ENCODE measurements at places on chromosomes 3 and 15.

- DNase-seq: no peak
Observed at GRCh38 chr15:70102827-70103226, 5.1 kb upstream of the TLE3 start.

GRCh38 chr3:131620977-131621376 is 118.2 kb upstream of the MRPL3 start:
- DNase-seq: no peak

GRCh38 chr15:75171408-75171807 is 30.3 kb upstream of the C15orf39 start:
- DNase-seq: no peak

GRCh38 chr3:173275740-173276139 is 121.8 kb upstream of the NLGN1 start:
- no peak for DNase-seq

DNA sequence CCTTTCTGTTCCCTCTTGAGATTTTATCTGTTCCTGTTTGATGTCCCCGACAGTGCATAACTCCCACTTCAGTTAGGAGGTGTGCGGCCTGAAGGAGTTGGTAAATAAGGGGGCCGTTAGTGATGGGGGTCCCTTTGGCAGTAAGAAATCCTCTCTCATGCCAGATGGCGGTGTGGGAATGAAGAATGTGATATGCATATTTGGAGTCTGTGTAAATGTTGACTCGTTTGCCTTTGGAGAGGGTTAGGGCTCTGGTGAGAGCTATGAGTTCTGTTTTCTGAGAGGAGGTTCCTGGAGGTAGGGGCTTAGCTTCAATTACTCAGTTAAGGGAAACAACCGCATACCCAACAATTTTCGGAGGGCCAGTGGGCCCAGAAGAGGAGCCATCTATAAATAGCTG is 38.8 kb upstream of the RNF7 start:
- no peak for DNase-seq

DNA sequence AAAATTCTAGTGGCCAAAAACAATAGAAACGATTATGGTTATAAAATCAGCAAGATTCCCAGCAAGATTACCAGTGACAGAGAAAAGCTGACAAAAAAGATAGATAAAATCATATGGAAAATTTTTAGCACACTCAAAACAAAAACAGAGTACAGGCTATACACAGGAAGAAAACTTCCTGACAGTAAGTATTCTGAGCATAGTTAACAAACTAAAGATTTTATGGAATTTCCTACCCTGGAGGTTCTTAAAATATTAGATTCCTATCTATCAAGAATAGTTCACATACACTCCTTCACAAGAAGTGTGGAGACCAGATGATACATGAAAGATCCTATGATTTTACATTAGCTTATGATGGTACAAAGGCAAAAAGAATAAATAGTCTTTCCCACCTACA is 50.8 kb downstream of the ZNF148 start:
- no peak for DNase-seq

GRCh38 chr15:75177360-75178071 is 24.2 kb upstream of the C15orf39 start:
- DNase-seq: no peak

- no peak for DNase-seq
Observed at GRCh38 chr3:141680620-141681389, 57.3 kb upstream of the RNF7 start.

- no peak for DNase-seq
Observed at GRCh38 chr3:115165266-115165665, 18.2 kb upstream of the ZBTB20 start.

DNA sequence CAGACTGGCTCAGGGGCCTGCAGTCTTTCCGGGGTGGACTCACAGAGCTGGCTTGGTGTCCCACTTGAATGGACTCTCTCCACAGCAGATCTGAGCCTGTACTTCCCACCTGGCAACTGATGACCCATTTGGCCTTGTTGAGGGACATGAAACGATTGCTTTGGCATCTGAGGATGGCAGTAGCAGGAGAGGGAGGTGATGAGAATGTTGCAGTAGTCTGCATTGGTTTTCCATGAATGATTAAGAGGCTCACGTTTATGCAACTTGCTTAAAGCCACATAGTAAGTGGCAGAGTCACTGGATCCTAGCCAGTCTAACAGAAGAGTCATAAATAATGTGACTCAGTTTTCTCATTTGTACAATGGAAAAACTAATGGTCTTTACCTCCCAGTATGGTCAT is 21.9 kb downstream of the IL20RB start:
- no peak for DNase-seq

DNA sequence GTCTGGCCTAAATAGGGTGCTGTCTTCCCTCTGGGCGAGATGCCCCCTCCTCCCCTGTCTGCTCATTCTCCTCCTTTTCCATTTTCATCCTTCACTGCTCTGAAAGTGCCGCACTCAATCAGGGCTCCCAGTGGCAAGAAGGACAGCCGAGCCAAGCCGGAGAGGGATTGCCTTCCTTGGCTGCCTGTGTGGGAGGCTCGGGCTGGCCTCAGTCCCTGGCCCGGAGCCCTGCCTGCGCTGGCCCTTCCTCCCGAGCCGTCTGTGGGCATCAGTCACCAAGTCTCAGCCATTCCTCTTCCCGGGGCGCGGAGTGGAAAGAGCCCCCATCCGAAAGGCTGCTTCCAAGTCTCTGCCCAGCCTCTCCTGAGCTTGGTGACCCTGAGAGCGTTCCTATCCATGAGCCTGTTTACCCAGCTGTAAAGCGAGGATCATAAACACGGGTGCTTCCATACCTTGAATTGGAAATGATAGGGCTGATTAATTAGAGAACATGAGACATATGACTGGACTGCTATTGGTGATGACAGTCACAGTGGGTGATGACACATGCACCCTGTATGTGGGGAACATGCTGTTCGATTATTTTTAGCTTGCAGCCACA is 59.1 kb upstream of the TLE3 start:
- no peak for DNase-seq

- no peak for DNase-seq
Observed at GRCh38 chr3:72285502-72285901, 500.6 kb upstream of the PROK2 start.

- no peak for DNase-seq
Observed at GRCh38 chr15:84953726-84954125, 27.9 kb upstream of the PDE8A start.

DNA sequence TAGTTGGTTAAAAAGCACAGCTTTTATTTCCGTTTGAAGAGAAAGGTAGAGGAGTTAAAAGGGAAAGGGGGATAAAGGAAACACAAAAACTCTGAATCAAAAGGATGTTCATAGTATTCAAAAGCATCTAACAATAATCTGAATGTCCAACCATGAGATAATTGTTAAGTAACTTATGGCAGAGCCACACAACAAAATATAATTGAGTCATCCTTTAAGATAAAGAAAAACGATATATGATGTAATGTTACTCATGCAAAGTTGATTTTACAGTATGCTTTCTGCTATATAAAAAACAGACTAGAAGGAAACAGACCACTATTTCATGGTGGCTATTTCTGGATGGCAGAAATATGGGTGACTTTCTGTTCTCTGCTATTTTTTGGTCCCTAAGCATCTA is 3.9 kb downstream of the XPC start:
- DNase-seq: no peak

- DNase-seq: no peak
Observed at GRCh38 chr3:40129981-40130380, 179.5 kb upstream of the EIF1B start.

- no peak for DNase-seq
Observed at GRCh38 chr15:39774688-39775267, 7.9 kb downstream of the FSIP1 start.

GRCh38 chr3:64985072-64985471 is 297.3 kb upstream of the ADAMTS9 start:
- DNase-seq: no peak

DNA sequence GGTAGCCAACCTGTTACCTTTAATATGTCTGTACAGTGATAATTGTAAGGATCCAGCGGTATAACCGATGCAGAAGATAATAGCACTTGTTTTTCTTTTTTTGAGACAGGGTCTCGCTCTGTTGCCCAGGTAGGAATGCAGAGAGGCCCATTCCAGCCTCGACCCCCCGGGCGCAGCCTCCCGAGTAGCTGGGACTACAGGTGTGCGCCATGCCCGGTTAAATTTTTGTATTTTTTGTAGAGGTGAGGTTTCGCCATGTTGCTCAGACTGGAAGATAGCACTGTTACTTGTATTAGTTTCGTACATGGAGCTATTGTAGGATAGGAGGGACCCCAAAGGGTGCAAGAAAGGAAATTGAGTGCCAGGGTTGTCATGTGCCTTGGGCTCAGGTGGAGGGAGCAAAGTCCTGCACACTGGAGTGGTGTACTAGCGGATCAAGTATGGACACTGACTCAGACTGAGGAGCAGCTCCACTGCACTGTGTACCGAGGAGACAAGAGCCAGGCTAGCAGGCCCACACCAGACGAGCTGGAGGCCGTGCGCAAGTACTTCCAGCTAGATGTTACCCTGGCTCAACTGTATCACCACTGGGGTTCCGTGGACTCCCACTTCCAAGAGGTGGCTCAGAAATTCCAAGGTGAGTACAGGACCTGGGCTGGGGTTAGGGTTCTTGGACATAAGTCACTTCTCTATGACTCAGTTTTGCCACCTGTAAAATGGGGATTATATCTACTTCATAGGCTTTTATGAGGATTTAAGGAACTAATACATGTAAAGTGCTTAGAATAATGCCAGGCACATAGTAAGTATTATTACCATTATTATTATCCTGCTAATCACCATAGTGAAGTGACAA is 1.0 kb downstream of the OGG1 start:
- no peak for DNase-seq

DNA sequence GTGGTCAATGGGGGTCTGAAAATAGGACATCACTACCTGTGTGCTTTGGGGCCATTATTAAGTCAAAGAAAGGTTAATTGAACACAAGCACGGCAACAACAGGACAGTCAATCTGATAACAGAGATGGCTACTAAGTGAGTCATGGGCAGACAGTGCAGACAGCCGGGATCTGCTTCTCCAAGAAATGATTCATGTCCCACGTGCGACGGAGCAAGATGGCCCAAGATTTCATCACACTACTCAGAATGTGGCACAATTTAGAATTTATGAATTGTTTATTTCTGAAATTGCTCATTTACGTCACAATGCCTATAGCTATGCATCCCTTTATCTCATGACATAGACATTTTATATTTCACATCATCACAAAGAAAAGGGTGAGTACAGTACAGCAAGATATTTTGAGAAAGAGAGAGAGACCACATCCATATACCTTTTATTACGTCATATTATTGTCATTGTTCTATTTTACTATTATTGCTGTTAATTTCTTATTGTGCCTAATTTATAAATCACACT is 770.6 kb upstream of the NR2F2 start:
- no peak for DNase-seq

DNA sequence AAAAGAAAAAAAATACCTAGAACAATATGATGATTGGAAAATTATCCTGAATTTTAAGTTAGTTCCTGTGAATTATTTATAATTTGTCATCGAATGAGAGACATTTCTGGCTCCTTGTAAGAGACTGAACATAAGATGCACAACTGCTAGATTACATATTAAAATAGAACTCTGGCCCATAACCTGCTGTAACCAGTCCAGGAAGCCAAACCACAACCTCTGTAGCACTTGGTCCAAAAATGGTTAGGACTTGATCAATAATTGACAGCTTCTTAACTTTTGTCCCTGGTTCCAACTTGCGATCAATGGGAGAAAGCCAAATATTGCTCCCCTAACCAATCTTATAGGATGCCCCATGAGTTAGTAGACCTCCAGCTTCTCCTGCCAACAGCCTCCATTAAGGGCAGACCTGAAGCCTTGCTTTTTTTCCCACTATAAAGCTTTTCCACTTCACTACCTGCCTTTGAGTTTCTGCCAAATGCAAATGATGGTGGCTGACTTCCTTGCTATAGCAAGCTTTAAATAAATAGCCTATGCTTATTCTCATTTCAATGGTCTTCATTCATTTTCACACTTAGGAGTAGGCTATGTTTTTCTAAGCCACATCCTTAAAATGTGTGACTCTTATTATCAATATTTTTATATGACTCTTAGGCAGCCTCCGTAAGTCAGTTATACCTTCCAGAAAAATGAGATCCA is 224.0 kb upstream of the ARHGEF26 start:
- no peak for DNase-seq

GRCh38 chr3:148896062-148896461 is 31.0 kb downstream of the CPA3 start:
- no peak for DNase-seq

- no peak for DNase-seq
Observed at GRCh38 chr3:74075241-74075640, 450.5 kb upstream of the PDZRN3 start.

Data from stimulated activated CD4-positive, alpha-beta T cell treated with anti-CD3 and anti-CD28 coated beads, TNF-alpha, amount 100 ng/mL, for 4 hours (primary cell).